ENCODE measurements at places on chromosomes 6 and 20.

DNA sequence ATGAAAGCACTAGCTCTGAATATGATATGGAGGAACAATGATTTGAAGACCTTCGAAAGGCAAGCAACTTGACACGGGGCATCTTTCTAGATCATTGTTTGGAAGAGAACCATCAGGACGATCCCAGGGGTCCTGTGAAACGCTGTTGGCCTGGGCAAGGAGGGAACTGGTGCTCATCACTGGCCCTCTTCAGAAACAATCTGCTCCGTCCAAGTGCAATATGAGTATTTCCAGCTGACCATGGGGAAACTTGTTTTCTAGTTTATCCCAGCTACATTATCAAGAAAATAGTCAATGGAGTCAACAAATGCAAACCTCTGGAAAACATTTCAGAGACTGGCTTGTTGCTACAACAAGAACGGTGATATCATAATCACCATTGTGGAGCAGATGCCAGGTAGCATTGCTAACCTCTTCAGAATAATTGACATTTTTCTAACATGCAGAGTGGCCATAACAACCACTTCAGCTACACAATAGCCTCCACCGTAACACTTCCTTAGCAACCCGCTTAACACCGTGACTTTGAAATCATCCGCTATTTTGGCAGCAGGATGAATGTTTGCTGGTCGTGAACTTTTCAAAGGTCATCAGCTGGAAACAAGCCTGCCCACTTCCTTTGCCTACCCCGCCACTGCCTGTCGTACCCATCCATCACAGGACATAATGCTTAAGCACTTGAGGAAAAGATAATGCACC is 112.0 kb upstream of the PDE10A start:
- no peak for DNase-seq

DNA sequence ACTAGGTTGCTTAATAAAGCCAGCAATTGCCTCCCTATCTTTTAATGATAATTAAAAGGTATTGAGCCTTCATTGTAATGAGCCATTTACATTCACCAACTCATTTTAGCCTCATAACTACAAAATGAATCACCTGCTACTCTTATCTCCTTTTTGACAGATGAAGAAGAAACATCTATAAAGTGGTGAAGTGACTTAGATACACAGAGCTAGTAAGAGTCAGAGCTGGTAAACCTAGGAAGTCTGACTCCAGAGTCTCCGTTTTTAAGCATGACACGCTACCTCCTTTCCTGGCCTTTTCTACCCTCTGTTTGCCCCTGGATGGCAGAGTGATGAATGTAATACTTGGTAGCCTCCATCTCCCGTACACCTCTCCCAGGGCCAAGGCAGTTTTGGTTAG is 93.5 kb downstream of the SPTLC3 start:
- DNase-seq = no peak

DNA sequence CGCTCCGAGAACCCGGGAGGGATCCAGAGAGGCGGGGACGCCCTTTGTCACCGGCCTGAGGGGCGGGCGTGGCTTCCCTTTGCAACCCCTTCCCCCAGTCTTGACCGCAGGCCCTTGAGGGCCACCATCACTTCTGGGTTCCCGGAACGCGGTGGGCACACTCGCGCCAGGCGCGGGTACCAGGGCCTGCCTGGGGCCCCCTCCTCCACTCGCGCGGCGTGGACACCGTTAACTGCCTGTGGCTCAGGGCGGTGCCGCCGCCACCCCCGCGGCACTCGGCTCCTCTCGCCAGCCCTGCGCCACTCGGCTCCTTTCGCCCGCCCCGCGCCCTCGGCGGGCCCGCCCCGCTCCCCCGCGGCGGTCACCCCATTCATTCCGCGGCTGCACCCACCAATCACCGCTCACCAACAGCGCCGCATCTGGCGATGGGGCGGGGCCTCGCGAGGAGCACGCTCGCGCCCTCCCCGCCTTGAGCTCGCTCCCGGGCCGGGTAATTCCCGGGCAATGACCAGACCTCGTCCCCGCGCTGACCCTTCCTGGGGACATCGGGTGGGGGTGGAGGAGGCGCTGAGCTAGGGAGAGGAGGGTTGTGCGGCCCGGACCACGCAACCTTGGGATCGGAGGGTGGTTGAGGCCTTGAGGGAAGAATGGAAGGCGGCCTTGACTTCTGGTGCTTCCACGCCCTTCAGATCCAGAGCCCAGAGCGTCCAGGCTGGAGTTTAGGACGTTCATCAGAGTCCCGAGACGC is 10.5 kb upstream of the ELOVL5 start:
- peak; percentile 91 for DNase-seq

DNA sequence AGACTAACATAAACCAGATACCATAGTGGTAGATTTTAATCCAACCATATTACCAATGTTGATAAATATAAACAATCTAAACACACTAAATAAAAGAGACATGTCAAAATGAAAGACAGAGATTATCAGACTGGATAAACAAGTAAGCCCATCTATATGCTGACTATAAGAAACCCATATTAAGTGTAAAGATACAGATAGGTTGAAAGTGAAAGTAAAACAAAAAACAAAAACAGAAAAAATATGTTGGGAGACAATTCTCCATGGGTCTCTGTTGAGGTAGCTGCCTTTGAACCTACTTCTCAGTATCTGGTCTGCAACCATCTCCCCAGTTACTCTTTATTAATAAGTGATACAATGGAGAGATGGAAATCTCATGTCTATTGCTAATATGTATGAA is 21.2 kb downstream of the REV3L start:
- DNase-seq = no peak

GRCh38 chr6:63663147-63663955 is 27.7 kb downstream of the PHF3 start:
- DNase-seq = no peak
